Stimulated activated CD4-positive, alpha-beta T cell treated with anti-CD3 and anti-CD28 coated beads, TNF-alpha, amount 100 ng/mL, for 4 hours (primary cell): ENCODE measurements at places on chromosomes 5 and 9.

DNA sequence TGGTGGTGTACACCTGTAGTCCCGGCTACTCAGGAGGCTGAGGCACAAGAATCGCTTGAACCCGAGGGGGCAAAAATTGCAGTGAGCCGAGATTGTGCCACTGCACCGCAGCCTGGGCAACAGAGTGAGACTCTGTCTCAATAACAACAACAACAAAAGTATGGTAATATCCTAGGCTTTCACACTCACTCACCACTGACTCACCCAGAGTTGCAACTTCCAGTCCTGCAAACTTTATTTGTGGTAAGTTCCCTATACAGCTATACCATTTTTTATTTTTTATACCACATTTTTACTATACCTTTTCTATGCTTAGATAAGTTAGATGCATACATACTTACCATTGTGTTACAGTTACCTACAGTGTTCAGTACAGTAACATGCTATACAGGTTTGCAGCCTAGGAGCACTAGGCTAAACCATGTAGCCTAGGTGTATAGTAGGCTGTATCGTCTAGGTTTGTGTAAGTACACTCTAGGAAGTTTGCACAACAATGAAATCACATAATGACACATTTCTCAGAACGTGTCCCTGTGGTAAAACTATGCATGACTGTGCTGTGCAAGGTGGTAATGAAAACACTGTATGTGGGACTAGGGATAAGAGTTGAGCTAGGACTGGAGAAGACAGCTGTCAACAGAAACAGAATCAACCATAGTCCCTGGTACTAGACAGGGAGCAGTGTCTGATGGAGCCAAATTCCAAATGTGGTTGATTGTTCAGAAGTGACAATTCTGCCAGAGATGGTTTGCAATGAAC, 109.5 kb upstream of the RAD23B start:
- DNase-seq: no peak

- DNase-seq: no peak
These were observed 37.8 kb downstream of the OTULIN start for GRCh38 chr5:14702238-14702839.

GRCh38 chr5:107517185-107518033, 153.3 kb downstream of the EFNA5 start:
- DNase-seq: no peak

GRCh38 chr5:181121675-181122561, 9.1 kb downstream of the OR2V1 start:
- no peak for DNase-seq
